ENCODE measurements at places on chromosomes 13 and 19.

GRCh38 chr19:5557691-5558090, 10.1 kb downstream of the TINCR start:
- DNase-seq = no peak

DNA sequence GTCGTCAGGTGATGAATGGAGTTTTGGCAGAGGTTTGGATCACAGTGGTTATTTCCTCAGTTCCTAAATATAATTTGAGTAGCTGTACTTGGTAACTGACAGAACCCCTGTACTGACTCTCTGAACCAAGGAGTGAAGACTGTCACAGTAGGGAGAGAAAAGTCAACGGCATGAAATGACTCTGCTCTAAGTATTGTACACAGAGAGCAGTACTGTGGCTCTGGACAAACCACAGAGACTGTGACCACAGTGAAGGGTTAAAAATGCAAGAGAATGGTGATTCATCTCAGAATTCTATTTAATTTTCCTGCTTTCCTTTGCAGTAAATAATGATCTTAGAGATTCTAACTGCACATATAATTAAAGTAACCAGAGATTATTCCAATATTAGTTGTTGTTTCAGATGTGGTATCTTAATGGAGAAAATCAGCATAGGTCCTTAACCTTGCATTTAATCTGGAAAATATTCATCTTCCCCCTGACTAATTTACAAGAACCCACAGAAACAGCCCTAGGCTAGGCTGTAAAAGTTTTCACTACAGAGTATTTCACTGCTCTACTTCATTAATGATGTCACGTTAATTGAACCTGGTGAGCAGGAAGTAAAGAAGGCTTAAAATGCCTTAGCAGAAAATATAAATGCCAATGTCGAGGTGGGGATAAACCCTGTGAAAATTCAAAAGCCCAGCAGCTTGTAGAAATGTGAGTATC, 221.9 kb downstream of the LIG4 start:
- DNase-seq = no peak

DNA sequence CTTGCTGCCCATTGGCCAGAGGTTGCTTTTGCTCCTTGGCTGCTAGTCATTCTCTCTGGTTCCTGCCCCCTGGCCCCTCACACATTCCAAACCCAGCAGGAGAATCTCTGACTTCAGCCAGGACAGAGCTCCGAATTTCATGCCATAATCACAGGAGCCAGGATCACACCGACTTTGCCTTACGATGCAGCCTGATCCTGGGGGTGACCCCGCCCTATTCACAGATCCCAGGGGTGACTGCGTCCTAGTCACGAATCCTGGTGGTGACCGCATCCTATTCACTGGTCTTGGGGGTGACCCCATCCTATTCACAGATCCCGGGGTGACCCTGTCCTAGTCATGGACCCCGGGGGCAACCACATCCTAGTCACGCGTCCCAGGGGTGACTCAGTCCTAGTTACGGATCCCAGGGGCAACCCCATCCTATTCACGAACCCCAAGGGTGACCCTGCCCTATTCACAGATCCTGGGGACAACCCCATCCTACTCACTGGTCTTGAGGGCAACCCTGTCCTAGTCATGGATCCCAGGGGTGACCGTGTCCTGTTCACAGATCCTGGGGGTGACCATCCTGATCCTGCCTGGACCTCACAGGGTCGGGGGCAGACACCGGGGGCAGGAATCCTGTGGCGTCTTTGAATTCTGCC, 7.4 kb upstream of the TEX29 start:
- no peak for DNase-seq

DNA sequence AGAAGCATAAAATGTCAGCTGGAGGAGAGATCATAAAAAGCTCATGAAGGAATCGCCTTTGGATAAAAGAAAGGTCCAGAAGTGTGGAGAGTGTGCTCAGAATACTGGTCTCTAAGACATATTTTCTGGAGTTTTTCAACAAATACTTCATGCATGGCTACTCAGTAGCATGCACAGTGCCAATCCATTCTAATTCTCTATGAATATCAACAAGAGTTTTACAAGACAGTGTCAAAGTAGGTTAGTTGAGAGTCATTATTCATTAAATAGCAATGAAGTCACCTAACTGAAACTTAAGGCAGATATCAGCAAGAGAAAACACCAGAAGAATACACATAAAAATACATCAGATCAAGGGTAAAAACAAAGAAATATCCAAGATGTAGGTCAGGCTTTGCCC, 1243.2 kb upstream of the SLC10A2 start:
- no peak for DNase-seq

GRCh38 chr19:44344255-44344654, 12.2 kb downstream of the ZNF112 start:
- DNase-seq = no peak

DNA sequence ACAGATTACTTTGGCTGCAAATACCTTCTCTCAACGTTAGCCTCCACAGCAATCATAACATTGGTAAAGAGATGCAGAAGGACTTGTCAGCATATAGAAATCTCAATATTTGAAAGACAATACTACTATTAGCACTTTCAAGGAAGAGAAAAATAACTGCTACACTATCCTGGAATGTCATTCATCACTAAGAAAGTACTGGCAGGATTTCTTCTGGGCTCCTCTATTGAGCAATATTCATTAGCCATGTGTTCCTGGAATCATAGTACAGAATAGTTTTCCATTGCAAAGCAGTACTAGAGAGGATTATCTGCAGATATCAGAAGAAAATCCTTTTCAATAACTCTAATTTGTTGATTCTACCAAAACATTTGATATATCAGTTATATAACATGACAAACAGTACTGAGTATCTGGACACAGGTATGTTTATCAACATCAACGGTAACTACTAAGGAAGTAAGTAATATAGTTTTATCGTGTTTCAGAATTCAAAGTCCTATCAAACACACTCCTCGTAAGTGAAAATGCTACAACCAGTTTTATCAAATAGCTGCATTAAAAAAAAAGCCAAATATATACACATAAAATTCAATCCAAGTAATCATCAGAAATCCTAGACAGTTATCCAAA, 27.3 kb downstream of the INTS6 start:
- DNase-seq = no peak

DNA sequence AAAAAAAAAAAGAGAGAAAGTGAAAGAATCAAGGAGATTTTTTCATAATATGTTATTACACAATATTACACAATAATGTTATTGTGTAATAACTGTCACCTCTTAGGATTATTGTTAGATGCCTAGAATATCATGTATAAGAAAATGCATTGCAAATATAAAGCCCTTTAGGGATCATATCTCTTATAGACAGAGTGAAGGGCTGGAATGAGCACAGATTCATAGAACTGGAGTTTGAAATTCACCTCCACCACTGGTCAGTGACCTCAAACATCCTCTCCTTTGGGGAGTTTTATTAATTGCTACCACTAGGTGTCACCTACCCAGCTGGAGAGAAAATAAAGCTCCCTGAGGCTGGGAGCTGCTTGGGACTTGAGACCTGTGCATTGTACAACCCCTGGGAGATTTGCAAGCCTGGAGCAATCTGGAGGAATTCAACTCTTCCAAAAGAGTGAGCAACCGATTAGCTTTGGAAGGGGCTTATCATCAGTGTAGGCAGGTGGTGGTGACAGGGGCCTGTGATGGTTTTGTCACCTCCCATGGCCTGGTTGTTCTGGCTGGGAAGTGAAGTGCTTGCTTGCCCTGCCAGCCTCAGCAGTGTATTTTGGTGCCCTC, 30.3 kb upstream of the FRY start:
- peak; percentile 12 for DNase-seq

- no peak for DNase-seq
Observed at GRCh38 chr13:44120849-44121755, 241.4 kb downstream of the LACC1 start.

DNA sequence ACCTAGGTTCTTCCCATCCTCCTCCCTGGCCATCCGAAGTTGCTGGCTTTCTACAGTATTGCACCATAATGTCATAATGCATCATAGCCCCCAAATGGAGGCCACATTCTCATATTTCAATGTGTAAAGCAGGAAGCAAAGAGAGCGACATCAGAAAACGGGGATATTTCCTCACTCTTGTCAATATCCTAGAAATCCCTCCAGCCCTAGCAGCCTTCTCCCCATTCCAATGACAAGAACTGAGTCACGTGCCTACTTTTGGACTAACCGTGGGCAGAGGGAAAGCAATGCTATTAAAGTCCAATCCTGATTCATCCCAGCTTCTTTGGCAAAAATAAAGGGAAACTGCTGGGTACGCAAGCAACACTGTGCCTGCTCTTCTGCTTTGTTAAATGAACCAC, 4.3 kb upstream of the RAP2A start:
- DNase-seq = no peak

DNA sequence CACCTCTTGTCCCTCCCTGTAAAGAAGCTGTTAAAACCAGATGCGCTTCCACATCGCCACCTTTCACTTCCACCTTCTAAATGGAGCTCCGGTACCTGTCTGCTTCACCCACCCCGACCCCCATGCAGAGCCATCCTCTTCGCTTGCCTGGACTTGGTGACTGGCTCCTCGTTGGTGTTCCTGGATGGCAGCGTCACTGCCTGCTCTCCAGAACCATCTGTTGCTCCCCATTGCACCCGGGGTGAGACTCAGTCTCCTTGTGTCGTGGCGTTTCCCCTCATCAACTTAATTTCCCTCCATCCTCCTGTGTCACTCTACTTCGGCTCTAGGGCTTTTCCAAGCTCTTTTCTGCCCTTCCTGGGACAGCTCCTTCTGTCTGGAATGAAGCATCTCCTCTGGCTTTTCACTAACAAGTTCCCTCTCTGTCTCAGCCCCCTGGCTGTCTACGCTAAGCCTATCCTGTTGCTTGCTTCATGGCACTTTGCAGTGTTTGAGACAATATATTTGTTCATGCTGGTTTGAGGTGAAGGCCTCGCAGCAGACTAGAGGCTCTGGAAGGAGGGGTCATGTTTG, 10.3 kb downstream of the CEBPG start:
- no peak for DNase-seq

GRCh38 chr13:21012211-21012610, 49.2 kb downstream of the LATS2 start:
- DNase-seq = no peak

DNA sequence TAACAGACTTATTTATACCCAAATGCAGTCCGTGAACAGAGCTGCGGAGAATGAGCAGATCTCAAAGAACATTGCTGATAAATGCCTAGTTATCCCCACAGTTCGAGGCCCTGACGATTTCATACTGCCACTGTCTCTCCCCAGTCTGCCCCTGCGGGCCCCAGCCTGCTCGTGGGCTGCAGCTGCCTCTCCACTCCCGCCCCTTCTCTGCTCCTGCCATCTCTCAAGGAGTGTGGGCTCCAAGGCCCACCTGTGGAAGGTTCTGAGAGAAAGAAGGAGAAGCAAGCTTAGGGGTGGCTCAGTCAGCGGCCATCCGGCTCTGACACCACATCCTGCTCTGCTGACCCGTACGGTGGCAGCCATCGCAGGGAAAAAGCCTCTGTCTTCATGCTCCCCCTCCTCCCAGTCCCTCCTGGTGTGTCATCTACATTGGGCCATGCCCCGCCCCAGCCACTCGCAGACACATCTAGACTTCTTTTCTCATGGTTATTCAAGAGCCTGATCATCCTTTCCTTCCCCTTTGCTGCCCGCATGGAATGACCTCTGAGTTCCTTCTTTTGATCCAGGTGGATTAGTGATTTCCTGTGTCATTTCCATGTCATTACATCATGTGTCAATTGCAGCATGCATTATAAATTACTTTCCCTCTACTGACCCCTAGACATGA, 52.0 kb downstream of the EPS15L1 start:
- no peak for DNase-seq

GRCh38 chr13:21243045-21243897, 66.8 kb downstream of the MRPL57 start:
- no peak for DNase-seq

- peak; percentile 67 for DNase-seq
Observed at GRCh38 chr19:16542045-16542909, at the start of gene CHERP. Gene CHERP, minus strand, starts transcription at chr19:16542437. Its CDS starts 59 bp downstream, at chr19:16542378.

GRCh38 chr13:21461131-21461530, 2.0 kb upstream of the ZDHHC20 start:
- DNase-seq = no peak

DNA sequence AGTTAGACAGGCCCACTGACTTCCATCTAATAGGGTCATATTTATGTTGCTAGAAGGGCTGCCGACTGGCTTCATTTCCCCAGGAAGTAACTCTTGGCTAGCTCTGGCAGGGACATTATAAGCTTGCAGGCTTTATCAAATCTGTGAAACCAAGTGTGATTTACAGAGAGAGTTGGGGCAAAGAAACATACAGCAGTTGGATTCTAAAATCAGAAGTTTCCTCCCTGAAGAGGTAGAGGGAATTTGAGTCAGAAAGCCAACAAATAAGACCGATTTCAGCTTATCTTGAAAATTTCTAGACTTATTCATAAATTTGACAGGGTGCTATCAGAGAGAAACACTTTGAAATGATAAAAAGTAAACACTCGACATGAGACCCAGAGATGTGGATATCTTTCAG, 407.8 kb downstream of the OLFM4 start:
- no peak for DNase-seq

DNA sequence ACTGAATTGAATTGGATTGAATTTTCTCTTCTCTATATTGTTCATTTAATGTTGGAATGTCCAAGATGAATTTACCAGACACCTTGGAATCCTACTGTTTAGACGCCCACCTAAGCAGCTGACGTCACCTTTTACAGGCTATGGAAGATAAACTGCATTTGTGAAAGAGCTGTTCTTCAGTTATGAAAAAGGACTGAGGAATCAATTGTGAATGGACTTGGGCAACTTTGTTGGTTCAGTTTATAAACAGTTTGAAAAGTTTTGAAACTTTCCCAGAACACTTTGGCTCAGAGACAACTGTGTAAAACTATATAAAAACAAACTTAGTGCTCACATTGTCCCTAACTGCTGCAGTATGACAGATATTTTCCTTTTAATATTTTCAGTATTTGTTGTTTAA, 590.8 kb upstream of the SPRY2 start:
- no peak for DNase-seq

DNA sequence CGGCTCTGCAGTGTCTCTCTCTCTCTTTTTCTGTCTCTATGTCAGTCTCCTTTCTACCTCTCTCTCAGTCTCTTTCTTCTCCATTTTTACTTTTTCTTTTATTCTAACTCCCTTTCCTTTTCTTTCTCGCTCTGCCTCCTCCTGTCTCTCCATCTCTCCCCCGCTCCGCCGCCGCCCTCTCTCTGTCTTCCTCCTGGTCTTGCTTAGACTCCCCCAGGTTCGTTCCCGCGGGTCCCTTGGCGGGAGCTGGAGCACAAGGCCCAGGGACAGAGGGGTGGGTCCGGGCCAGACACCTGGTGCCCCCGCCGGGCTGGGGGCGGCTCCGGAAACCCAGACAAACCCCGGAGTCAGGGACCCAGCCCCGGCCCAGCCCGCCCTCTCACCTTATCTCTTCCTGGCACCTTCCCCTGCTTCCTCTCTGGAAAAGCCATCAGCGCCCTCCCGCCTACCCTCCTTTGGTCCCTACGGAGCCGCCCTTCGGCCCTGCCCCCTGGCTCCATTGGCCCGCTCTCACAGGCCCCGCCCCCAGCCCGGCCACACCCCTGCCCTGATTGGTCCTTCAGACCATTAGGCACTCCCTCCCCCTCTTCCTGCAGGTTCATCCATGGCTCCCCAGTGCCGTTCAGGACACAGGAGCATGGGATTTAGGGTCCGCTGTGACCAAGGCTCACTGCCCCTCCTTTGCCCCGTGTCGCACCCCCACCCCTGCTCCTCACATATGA, 15.4 kb upstream of the NOP53 start:
- no peak for DNase-seq

- no peak for DNase-seq
Observed at GRCh38 chr13:75547917-75548316, 1.7 kb upstream of the UCHL3 start.
